Activated gamma-delta T cell treated with anti-CD3 and anti-CD28 coated beads, Interleukin-2, amount 50 U/mL, for 16 hours (primary cell): ENCODE measurements at places on chromosomes 1 and 21.

- DNase-seq = no peak
Measured at GRCh38 chr1:200673952-200674823, 4.5 kb upstream of the DDX59 start.

GRCh38 chr1:27359822-27360158 lies 7.0 kb downstream of the MAP3K6 start:
- DNase-seq = no peak

GRCh38 chr1:183652547-183653461 lies at the start of gene APOBEC4:
TSS of gene APOBEC4 (minus strand) at chr1:183653316. CDS start at chr1:183648781, 4,535 bp downstream.
- DNase-seq = no peak

DNA sequence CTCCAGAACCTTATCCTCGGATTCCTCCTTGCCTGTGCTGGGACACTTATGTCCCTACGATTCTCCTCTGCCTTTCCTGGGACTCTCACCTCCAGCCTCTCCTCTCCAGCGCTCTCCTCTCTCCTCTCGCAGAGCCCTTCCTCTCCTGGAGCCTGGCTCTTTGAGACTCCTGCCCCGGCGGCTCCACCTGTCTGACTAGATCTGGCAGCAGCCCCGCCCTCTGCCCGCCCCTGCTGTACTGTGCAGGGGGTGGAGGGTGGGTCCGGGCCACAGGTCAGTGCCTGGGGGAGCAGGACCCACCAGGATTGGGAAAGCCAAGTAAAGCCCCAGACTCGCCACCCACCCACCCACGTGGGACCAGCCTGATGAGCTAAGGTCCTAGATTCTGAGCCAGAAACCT lies 1.6 kb downstream of the ELOVL1 start:
- DNase-seq = no peak

DNA sequence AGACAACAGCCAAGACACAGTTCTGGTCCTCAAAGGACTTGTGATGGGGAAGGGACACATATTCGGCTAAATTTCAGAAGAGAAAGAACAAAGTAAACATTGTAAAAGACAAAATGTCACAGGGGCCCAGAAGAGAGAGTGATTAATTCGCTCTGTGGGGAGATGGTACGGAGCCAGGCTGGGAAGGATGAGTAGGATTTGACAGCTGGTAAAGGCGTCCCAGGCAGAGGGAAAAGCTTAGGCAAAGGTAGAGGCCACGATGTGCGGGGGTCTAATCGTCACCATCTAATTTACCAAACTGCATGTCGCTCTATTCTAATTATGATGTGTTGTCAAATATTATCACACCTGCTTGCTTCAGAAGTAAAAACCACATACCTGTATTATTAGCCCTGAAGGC lies 17.3 kb upstream of the EFNA1 start:
- DNase-seq = no peak

DNA sequence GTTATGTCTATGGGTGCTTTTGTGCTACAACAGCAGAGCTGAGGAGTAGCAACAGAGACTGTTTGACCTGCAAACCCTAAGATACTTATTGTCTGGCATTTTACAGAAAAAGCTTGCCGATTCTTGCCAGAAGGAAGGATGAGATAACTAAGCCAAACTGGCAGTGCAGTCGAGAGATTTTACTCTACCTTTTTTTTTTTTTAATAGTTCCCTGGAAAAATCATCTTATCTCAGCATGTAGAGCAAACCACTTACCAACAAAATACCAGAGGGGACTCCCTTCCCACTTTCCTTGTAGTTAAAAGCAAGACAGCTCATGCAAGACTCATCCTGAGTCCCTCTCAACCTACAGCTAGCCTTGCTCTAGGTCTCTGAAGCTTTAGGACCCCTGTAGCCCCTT lies 132.9 kb downstream of the SYT2 start:
- no peak for DNase-seq
